CD8-positive, alpha-beta memory T cell (primary cell): ENCODE measurements at places on chromosomes 7 and 10. TPM values are rescaled to one million over a fixed set of nuclear protein-coding genes. Genes with fewer than 3 reads are reported as not detected.

The SLC26A5 gene
- polyA plus RNA-seq = not detected

The PHKG1 gene
- polyA plus RNA-seq = 0.95 TPM

The TMEM273 gene
- 51.7 TPM for polyA plus RNA-seq

The MBL2 gene
- polyA plus RNA-seq = not detected

The C10orf120 gene
- not detected for polyA plus RNA-seq
